Bronchial epithelial cell (primary cell): ENCODE measurements at places on chromosomes 1 and 21. TPM values are rescaled to one million over a fixed set of nuclear protein-coding genes. Genes with fewer than 3 reads are reported as not detected.
A peak's percentile ranks its signal among the peaks of the same experiment; 100 is the strongest.

DNA sequence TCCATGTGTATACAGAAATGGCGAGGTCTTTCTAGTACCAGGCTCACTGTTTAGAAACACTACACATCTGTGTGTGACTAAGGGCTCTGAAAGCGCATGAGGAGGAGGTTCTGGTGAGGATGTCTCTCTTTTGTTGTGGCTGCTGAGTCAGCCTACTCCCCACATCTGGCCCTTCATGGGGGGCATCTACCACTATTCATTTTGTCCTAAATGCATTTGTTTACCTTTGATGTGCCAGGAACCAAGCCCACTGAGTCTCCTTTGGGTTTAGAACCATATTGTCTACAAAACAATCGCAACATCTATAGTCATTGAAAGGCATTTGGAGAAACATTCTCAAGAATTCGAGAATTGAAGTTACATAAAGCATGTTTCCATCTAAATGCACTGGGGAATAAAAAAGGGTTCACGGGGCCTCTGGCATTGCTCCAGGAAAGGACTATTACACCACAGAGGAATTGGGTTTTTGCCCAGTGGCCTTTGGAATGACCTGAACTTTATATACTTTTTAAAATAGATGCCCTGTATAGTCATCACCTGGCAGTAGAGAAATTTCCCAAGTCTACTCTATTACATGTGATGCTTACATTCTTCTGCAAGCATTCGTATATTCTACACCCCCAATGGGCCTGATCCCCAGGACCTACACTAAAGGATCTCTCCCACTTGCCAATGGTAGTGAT is 35.1 kb upstream of the ADORA3 start:
- DNase-seq = no peak

DNA sequence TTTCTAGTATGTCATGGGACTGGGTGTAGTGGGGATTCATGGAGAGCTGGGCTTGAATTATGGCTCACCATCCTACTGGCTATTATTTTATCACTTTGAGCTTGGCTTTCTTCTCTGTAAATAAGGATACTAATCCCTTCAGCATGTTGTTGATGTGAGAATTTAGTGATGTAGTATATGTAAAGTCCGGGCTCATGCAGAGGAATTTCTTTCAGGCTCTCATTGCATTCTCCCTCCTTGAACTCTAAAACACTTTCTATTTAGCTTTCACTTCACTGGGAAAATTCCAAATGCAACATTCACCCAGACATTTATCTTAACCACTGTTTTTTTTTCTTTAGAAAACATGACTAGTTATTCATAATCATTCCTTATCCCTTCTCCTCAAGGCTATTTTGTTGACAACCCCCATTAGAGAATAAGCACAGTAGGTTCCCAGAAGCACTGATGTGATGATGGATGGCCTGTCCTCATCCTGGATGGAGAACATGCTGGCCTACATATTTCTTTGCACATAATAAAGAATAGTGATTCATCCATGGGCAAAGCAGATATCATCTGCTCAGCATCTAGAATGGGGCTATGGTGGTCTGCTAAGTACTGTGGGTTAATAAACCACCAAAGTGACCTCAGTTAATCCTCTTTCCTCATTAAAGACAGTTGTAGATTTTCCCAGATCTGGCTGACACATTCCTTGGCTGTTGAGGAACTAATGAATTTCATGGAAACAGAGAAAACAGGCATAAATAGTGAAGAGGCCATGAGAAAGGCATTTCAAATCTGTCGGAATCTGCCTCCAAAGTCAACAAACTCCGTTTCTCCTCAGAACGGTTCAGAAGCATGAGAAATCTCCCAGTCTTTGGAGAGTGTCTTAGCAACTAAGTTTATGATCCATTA is 68.0 kb upstream of the CYP2J2 start:
- DNase-seq = no peak

DNA sequence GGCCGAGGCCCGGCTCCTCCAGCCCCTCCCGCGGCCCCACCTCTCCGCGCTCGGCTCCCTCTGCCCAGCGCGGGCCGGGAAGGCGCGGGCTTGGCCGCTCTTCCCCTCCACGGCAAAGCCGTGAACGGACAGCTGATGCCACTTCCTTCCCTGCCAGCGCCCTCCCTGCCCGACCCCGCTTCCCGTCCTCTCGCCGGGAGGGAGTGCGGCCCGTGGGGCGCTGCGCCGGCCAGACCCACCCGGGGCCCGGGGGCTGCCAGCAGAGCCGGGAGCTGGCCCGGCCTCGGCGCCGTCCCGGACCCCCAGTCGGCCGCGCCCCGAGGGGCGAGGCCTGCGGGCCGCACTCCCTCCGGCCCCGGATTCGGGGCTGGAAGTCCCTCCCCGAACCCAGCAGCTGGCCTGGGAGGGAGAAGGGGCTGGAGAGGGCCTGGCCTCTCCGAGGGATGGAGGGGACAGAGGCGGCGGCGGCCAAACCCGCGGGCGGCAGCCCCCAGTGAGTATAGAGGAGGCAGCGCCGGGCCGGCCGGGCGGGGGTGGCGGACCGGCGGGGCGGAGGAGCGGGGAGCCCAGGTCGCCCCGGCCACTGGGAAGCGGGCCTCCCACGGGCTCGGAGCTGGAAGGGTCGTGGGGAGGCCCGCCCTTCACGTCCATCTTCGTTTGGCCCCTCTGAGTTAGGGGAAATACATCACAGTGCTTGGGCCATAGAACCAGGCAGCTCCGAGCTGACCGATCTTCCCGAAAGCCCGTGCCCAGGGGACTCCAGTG is at the start of gene KIAA1614:
Gene KIAA1614, plus strand, starts transcription at position 97 of the 765 bp plus-strand sequence. Its CDS starts 347 bp downstream, at position 444.
- DNase-seq = no peak

- DNase-seq = no peak
These were observed 12.4 kb downstream of the CDC42 start for GRCh38 chr1:22064751-22065402.

DNA sequence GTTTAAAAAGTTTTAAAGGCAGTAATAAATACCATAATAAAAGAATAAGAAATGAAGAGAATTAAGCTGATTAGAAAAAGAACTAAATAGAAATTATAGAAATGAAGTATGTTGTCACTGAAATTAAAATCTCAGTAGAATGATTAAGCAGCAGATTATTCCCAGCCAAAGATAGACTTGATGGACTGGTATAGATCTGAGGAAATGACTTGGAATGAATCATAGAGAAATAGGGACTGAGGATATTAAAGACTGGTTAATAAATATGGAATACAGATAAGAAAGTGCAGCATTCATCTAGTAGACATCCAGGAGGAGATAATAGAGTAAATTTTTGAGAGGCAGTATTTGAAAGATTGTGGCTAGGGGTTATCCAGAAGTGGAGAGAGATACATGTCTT is 28.7 kb downstream of the MARK1 start:
- peak; percentile 65 for DNase-seq

- DNase-seq = no peak
These were observed 421.7 kb upstream of the DEPDC1 start for GRCh38 chr1:68918563-68918962.

DNA sequence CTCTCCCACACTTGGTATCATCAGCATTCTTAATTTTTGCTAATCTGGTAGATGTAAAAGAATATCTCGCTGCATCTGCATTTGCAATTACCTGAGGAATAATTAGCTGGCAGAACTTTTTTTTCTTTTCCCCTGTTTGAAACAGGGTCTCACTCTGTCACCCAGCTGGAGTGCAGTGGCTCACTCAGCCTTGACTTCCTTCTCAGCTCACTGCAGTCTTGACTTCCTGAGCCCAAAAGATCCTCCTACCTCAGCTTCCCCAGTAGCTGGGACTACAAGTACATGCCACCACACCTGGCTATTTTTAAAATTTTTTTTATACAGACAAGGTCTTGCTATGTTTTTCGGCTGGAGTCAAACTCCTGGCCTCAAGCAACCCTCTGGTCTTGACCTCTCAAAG is 35.4 kb upstream of the ENAH start:
- DNase-seq = no peak

- DNase-seq = peak; percentile 76
These were observed 49.6 kb downstream of the SLC66A1 start for GRCh38 chr1:19361611-19362147.

DNA sequence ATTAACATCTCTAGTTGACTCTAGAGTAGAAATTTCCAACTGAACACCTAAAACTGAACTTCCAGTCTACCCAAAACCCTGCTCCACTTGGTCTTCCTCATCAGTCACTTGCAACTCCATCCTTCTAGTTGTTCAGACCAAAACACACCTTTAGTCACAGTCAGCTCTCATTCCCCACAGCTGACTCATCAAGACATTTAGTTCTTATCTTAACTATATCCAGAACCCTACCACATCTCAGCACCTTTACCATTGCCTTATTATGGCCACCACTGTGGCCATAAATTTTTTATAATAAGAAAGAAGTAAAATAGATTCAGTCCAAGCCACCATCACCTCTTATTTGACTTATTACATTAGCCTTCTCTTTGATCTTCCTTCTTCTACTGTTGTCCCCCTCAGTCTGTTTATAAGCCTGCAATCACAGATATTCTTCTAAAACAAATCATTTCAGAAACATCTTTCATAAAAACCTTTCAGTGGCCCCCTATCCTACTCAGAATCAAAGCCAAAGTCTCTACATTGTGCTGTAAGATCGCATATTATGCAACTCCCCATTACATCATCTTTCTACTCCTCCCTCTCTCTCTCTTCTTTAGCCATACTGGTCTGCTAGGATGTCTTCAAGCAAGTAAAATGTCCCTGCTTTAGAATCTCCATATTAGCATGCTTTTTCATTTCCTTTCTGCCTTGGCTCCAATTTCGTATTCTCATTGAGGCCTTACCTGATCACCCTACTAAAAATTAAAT is 275.9 kb downstream of the LRRC40 start:
- peak; percentile 39 for DNase-seq

- DNase-seq = no peak
These were observed 18.2 kb upstream of the NUF2 start for GRCh38 chr1:163303561-163303960.

DNA sequence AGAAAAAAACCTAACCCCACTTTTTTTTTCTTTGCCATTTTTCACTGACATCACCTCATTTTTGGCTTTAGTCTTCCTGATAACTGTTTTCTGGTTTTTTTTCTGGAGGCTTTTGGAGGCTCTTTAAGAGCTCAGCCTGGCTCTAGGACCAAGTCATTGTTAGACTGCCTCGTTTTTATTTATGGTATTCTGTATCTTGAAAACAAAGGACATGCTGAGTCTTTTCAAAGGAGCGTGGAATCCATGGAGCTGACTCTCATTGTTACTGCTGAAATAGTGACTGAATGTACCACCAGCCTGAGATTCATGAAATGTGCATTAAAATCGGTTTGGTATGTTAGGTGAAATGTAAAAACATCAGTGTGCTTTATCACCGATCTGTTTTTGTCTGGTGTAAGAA is 28.0 kb downstream of the RASAL2 start:
- DNase-seq = no peak

DNA sequence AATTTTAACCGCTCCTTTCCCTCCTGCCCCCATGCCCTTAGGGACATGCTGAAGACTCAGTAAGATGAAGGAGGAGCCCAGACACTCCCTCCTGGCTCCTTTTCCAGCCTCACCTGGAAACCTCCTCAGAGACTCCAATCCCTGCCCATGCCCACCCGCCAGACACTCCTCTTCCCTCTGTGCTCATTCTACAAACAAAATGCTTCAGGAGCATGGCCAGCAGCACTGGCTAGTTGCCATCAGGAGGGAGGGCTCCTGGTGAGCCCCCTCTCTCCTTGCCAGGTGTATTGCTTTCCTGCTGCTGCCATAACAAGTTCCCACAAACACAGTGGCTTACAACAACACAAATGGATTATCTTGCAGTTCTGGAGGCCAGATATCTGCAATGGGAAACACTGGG is 126.1 kb downstream of the PSMG1 start:
- DNase-seq = peak; percentile 16

GRCh38 chr21:39900491-39900890 is 33.3 kb downstream of the PCP4 start:
- no peak for DNase-seq

GRCh38 chr1:15444468-15445389 is 6.5 kb downstream of the CTRC start:
- no peak for DNase-seq

DNA sequence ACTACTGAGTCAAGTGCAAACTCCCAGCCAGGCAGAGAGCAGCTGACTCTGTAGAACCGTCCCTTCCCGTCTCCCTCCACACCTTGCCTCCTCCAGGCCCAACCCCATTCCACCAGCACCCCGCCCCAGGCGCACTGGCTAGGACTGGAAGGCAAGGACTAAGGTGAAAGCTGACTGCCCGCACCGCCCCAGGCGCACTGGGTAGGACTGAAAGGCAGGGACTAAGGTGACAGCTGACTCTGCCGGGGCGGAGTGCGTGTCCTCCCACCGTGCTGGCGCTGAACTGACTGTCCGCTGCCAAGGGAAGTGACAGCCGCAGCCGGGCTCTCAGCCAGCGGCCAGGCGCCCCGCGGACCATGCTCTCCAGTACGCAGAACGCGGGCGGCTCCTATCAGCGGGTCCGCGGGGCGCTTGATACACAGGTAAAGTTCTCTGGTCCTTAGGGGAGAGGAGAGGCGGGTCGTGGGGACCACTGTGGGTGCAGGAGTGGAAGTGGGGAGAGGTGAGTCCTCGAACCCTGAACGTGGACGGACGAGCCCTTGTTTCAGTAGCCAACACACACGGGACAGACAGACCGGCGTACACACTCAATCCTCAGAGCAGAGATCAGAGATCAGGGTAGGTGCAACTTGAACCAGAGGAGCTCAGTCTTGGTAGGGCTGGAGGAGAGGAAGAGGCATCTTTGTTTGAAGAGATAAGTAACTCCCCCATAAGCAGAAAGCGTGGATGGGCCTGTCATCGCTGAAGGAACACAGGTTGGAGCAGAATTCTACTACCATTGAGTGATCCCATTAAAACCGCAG is 58.0 kb downstream of the RBM11 start:
- DNase-seq = peak; percentile 49

GRCh38 chr21:28148400-28149064 is 844.1 kb downstream of the LTN1 start:
- peak; percentile 39 for DNase-seq

- peak; percentile 26 for DNase-seq
These were observed 25.9 kb downstream of the S100A6 start for GRCh38 chr1:153509729-153510354.

LIPI gene
- not detected in 2 replicates for total RNA-seq

FAM177B gene
- total RNA-seq = 0.38 TPM in 1 of 2 replicates, not detected in the other

GRIK3 gene
- under 0.01 TPM in 1 of 2 replicates, not detected in the other for total RNA-seq

DYRK3 gene
- 51.0 and 58.2 TPM in 2 replicates for total RNA-seq

TDRD10 gene
- total RNA-seq = under 0.01 TPM in 1 of 2 replicates, not detected in the other

ABCA4 gene
- under 0.01 and 1.4 TPM in 2 replicates for total RNA-seq

GCLM gene
- 7.4 and 9.7 TPM in 2 replicates for total RNA-seq

OR2L3 gene
- total RNA-seq = not detected in 2 replicates
